Caudate nucleus (tissue), 63 donors: ENCODE measurements at places on chromosomes 11 and 22.

DNA sequence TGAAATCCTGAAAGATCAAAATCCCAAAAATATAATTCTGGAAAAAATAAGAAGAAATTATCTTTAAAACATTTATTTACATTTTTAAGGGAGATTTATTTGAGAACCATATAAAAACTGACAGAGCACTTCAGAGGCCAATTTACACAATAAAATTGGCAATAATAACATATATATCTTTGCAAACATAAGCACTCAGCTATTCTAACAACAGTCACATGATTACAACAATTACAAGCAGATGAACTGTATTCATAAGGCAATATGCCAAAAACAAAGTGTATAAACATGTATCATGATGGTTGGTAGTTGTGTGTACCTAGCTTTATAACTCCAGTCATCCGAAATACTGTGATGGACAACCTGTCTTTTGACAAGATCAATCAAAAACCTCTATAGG lies 17.7 kb upstream of the RASSF10 start:
- DNase-seq: no peak

GRCh38 chr11:72758690-72759389 lies 6.6 kb upstream of the ARAP1 start:
- DNase-seq: no peak

GRCh38 chr11:83175815-83176214 lies 17.7 kb upstream of the ANKRD42 start:
- DNase-seq: no peak

- no peak for DNase-seq
Observed at GRCh38 chr11:90700789-90701439, 478.1 kb upstream of the CHORDC1 start.

DNA sequence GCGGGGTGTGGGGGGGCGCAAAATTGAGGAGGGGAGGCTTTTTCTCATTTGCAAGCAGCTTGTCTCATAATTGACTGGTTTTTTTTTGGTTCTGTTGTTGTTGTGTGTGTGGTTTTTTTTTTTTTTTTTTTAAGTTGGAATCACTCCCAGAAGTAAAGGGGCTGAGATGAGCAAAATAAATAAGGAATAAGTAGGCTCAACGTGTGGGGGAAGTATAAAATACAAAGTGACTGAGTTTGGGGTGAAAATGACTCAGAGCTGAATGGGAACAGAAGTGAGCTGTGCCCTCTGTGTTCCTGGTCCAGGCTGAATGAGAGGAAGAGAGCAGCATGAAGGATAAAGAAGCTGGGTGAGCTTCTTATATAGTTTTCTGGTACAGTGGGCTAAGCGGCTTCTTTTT lies 90.0 kb downstream of the GRIK4 start:
- DNase-seq: no peak

GRCh38 chr11:75339685-75340409 lies 11.6 kb downstream of the ARRB1 start:
- DNase-seq: no peak

DNA sequence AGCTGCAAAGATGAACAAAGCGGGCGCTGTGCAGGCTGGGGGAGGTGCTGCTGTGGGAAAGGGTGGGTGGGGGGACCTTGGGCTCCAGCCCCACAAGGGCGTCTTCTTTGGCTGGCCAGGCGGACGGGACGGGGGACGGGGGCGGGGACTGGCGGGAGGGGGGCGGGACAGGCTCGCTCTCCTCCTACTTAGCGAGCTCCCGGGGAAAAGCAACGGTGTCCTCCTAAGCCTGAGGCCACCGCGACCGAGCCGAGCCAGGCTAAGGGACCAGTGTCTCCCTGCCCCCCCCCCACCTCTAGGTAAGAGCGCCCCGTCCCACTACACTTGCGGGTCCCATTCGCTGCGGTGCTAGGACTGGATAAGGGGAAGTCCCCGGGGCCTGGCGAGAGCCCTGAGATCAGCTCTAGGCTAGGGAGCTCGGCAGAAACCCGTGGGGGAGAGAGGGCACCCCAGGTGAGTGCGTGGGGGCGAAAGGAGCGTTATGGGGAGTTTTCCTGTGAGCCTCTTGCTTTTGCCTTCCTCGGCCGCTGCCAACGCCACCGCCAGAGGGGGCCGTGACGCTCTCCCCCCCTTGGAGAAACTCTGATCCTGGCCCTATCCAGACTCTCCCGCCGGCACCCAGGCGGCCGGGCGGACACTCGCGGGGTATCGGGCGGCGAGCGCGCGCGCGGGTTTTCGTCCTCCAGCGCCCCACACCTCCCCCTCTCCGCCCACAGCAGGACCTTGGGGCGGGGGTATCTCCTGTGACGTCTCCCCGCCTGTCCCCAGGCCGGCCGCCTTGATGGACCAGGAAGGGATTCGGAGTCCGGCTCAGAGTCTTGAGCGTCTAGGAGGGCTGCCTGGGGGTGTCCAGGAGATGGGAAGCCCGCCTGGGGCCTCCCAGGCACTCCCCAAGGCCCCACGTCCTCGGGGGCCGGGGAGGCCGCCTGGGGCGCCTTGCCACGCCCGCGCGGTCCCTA lies at the start of gene PHLDB1:
PHLDB1 (plus strand) TSS at position 215 of the 959 bp plus-strand sequence. CDS start 6,222 bp downstream, outside the sequence.
- peak; percentile 59 for DNase-seq

DNA sequence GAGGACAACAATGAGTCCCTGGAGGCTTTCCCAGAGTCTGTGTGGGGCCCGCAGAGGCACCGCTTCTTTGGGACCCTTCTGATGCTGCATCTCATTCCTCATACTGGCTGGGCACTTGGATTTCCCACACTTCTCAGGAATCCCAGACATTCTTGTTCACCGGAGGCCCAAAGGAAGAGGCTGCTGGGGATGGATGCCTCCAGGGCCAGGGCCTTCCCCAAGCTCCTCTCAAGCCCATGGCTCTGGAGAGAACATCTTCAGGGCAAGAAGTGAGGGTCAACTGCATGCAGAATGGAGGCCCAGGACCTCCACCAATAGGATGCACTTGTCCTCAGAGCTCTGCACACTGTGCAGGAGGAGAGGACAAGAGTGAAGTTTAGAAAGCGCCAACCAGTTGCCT lies 34.6 kb downstream of the DKK3 start:
- DNase-seq: no peak

DNA sequence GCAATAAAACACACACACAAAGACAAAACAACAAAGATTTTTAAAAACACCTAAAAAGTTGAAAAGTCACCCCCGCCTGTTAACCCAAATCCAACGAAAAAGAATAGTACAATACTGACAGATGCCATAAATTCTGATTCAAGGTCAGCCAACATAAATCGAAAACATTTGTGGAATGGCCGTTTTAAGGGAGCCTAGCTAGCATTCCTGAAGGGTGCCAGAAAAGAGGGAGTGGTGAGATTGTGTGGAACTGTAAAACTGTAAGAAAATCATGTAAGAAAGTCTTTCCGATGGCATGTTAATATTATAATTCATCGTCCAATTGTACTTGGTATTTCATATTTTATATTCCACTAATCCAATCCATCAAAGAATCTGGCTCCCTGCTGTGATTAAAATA lies 75.1 kb downstream of the RAB38 start:
- DNase-seq: no peak
